ENCODE measurements at places on chromosomes 12 and 14.

DNA sequence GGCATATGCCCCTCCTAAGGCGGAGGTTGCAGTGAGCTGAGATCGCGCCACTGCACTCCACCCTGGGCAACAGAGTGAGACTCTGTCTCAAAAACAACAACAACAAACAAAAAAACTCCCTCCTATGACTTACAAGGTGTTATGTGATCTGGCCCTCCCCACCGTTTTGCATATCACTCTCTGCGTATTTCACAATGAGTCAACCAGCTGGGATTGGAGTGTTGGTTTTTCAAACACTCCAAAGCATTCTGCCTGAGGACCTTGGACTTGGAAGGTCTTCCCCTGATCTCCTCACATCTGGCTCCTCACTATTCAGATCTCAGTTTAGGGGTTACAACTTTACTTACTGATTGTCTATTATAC is 14.0 kb downstream of the MANSC1 start:
- DNase-seq, result peak; percentile 62

DNA sequence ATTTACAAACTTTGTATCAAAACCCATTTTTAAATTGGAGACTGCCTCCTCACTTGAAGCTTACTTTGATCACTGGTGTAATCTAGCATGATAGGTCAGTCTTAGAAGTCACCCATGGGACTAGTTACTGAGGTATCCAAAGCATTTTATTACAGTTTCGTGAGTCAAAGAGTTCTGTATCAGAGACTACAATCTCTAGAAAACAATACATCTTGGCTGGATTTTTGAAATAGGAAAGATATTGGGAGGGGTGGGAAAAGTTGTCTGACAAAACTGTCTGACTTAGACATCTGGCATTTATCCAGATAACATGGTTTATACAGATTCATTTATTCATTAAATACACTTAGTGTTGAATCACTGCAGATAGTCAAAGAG is 173.5 kb upstream of the PDZRN4 start:
- DNase-seq, result peak; percentile 46

DNA sequence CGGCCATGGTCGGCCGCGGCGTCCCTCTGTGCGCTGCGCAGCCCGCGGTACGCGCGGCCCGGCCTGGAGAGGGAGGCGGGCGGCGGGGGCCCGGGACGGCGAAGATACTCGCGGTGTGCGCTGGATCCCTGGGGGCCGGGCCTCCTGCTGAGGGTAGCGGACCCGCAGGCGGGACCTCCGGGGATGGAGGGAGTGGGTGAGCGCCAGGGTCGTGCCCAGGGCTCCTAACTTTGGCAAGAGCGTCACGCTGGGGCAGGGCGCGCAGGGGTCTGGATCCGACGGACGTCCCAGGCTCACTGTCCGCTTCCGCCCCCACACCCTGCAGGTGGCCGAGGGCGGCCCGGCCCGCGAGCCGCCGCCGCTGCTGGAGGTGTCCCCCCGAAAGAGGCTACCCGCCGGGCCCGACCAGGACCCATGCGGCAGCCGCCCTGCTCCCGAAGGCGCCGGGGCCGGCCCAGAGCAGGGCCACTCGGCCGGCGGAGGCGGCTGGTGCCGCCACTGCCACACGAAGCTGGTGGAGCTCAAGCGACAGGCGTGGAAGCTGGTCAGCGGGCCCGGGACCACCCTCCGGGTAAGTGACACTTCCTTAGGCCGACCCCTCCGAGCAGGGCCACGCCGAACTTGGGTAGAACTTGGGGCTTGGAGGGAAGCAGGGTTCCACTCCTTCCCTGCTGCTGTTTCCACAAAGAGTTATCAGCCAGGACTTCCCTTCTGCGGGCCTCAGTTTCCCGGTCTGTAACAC is 502 bp downstream of the KIF26A start:
- no peak for DNase-seq

- DNase-seq, result no peak
Observed at GRCh38 chr12:103524238-103524875, 28.6 kb upstream of the C12orf42 start.

DNA sequence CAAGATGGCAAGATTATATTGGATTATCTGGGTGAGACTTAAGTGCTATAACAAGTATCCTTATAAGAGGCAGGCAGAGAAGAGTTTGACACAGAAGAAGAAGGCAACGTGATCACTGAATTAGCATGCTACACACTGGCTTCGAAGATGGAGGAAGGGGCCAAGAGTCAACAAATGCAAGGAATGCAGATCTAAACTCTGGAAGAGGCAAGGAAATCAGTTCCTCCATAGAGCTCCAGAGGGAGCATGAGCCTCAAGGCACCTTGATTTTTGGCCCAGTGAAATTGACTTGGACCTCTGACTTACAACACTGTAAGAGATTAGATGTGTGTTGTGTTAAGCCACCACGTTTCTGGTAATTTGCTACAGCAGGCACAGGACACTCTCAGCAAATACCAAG is 536.4 kb upstream of the SEL1L start:
- no peak for DNase-seq

DNA sequence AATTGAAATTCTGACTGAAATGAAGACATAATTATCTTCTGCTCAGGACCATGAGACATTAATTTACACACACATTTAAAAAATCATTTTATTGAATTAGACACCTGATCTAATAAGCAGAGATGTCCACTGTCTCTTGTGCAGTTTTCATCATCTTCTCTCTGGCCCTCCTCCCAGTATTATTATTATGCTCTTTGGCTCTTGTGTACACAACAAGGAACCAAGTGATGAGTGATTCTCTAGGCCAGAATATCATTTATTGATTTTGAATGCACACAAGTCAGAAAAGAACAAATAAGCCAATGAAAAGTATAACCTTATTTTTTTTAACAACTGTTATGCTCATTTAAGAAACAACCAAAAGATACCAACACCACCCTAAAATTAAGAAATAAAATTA is 244.7 kb upstream of the KRR1 start:
- DNase-seq, result no peak

GRCh38 chr14:101628975-101629374 is 67.7 kb downstream of the DIO3 start:
- no peak for DNase-seq

GRCh38 chr14:51834240-51834639 is 26.2 kb upstream of the GNG2 start:
- DNase-seq, result no peak

- DNase-seq, result peak; percentile 38
Observed at GRCh38 chr12:2338991-2339431, 286.2 kb downstream of the CACNA1C start.

DNA sequence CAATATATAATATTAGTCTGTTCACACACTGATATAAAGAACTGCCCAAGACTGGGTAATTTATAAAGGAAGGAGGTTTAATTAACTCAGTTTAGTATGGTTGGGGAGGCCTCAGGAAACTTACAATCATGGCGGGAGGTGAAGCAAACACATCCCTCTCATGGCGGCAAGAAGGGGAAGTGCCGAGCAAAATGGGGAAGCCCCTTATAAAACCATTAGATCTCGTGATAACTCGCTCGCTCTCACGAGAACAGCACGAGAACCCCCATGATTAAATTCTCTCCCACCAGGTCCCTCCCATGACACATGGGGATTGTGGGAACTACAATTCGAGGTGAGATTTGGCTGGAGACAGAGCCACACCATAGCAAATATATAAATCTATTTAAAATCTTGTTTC is 269.8 kb downstream of the ATP23 start:
- no peak for DNase-seq

DNA sequence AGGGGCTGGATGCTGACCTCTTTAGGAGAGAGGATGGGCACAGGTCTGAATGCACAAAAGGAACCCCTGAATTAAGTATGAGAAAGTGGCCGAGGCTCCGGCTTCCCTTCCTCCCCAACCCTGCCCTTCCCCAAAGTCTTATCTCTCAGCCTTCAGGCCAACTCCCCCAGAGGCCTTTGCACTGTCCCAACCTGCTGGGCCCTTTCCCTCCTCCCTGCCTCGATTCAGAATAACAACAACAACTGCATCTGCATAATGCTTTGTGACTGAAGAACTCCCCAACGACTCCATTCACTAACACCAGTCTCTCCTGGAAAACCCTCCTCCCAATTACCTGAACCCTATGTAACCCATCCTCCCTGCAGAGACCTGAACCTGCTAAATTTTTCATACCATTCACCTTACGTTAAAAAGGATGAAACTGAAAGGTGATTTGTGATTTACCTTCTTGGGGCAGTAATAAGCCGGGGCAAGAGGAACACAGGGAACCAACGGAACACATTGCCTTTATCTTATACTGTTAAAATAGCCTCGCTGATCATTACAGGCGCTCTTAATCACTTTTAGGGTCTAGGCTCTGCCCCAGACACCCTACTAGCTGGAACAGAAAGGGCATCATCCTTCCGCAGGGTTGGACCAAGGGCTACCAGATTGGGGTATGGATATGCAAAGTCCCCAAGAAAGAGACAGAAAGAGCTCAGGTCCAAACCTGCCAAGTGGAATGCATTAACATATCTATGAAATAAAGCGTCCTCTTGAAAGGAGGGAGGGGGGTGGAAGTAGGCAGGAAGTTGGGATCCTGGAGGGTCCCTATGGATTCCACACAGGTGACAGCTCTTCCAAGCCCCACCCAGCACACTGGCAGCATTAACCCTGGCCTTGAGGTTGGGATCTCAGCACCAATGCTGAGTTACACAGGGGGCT is 24.2 kb upstream of the FOXN3 start:
- DNase-seq, result no peak

DNA sequence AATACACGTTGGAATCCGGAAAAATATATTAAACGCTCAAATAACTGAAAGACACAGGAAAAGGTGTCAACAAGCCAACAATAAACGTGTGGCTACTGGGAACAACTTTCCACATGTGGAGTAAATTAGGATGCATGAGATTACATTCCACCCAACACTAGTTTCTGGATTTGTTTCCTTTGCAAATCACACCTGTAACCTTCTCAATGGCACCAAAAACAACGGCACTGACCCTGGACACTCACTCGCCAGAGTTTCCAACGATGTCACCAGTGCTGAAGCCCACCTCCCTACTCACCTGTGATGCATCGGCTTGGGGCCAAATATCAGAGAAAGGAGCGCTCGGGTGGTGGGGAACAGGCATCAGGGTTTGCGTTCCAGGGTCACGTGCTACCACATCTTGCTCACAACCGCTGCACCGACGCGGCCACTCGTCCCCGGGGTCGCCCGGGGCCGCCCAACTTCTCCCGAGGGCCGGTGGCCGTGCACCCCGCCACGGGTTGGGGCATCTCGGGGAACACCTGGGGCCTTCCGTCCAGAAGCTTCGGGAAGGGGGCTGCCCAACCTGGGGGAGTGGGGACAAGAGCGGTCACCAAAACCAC is 629 bp downstream of the PRDM4 start:
- DNase-seq, result peak; percentile 33

- peak; percentile 88 for DNase-seq
Observed at GRCh38 chr14:61839507-61839906, 77.3 kb downstream of the SNAPC1 start.

DNA sequence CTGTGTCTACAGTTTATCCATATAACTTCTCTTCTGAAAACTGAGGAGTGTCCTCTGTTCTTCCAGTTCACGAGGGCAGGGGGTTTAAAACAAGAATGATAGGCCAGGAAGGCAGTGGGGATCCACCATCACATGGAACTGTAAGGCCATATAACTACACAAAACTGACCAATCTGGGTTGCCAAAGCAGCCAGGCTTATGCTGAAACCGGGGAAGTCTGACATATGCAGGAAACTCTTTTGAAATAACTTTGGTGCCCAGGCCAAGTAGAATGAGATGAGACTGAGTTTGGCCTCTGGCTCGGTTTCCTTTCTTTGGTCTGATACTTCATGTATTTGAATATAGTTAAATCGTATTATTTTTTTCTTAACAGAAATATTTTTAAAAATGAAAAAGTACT is 18.0 kb upstream of the ATF1 start:
- DNase-seq, result no peak

- DNase-seq, result no peak
Observed at GRCh38 chr14:69591317-69591716, 16.6 kb upstream of the CCDC177 start.

DNA sequence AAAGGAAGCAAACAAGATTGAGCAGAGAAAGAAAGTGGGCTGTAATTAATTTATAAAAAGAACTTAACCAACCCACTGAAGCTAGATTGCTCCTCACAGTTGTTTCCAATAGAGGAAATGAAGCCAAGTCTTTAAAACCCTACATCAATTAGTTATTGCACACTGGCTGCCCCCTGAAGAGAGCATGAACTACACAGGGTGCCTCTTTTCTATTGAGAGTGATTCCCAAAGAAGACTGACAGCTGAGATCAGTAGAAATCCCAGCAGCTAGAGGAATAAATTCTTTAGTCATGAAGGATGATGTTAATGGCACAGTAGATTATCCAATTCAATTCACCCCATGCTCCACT is 8.6 kb upstream of the USP15 start:
- DNase-seq, result no peak

GRCh38 chr12:62891805-62892549 is 43.0 kb downstream of the PPM1H start:
- no peak for DNase-seq

DNA sequence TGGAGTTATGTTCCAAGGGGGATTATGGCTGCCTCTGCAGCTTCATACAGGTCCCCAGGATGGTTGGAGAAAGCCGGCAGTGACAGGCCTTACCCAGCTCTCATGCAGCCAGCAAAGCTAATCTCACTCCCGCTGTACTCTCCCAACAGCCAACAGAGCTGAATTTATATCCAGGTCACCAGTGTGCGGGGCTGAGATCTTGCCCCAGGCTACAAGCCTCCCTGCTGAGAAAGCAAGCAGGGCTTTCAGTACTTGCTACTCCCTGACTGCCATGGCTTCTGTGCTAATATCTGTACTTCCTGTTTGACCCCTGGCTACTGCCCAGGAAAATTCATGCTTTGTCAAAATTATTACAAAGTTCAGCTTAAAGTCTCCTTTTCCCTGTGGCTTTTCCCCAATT is 92.9 kb downstream of the ATP23 start:
- peak; percentile 5 for DNase-seq

DNA sequence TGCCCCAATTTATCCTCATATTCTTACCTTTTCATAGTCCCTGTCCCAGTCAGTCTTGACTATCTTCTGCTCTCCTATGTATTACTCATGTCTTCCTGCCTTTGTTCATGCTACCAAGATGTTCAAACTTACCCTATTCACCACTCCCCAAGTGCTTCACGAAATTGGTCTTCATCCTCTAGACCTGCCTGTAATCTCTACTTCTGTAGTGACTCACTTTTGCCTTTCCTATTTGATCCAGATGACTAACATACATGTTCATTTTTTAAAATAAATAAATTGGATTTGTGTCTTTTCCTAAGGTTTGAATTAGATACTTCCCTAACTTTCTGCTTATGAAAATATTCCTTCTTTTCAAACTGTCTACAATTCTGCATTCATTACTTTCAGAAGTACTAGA is 107.7 kb upstream of the PPM1H start:
- peak; percentile 33 for DNase-seq

DNA sequence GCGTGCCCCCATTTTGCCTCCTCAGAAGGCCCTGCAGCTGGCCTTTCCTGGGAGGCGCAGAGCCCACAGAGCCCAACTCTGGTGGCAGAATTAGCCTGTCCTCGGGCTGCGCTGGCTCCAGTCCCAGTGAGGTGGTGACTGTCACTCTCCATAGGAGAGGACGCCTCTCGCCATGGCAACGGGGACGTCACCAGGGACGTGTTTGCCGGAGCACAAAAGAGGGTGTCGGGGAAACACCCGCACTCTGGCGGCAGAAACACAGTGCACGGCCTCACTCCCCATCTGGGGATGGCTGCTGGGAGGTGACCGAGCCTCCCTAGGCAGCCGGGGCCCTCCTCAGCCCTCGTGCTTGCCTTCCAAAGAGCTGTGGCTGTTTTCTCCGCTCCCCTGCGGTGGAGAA is 50.2 kb upstream of the NCOR2 start:
- DNase-seq, result no peak

GRCh38 chr14:20478894-20479293 is 9.7 kb downstream of the PNP start:
- DNase-seq, result no peak

All from dermis blood vessel endothelial cell (primary cell).